ENCODE measurements at places on chromosomes 2 and 18.

DNA sequence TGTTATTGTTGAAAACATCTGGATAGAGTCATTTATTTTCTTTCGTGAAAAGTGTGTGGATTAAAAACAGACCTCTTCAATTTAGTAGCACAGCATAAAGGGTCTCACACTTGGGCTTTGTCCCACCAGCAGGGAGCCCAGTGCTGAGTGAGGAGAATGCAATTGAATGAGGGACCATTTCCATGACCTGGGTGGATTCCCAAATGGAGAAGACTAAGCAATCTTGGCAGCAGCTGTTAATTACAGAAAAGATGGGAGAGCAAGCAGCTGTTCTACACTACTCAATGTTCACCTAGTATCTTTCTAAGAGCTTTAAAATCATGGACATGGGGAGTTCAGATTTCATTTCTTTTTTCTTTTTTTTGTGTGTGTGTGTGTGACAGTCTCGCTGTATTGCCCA, 121.8 kb upstream of the FN1 start:
- no peak for DNase-seq

DNA sequence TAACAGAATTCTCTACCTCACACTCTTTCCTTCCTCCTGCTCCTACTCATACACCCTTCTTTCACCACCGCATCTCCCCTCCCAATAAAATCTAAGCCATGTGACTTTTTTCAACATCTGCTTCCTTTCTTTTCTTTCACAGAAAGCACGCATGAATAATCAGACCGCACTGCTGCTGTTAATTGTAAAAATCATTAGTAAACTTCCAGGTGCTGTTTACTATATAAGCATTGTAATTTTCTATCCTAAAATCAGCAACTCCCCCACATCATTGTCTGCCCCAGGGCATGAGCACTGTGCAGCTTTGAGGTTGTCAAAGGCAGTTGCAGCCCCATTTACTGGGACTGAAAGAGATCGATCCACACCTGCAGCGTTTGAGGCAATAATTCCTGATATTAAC, 782.6 kb upstream of the ID2 start:
- no peak for DNase-seq

DNA sequence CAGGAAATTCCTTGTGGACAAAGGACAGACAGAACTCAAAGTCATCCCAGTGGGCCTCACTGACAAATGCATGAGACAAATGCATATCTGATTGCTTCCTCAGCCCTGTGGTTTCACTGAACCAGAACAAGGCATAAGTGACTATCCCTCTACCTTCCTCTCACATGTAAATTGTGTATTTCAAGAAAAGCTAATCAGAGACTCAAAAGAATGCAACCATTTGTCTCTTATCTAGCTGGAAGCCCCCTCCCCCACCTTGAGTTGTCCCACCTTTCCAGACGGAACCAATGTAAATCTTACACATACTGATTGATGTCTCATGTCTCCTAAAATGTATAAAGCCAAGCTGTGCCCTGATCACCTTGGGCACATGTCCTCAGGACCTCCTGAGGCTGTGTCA, 102.0 kb upstream of the TMEM200C start:
- no peak for DNase-seq

DNA sequence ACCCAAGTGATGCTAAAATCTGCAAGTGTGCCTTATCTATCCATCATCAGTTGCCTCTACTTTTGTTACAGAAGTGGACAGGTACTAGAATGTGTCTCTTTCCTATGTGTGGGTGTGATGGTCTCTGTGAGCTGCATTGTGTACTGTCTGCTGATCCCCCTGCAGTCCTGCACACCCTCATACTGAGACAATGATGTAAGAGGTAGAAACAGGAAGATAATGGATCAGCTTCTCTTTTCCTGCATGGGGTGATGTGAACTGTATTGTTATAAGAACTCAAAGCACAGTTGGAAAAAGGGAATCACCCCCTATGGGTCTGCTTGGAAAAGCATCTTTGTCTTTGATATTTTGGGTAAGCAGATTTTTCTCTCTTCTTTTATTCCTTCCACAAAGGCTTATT, 537.6 kb upstream of the CDH2 start:
- DNase-seq = no peak

DNA sequence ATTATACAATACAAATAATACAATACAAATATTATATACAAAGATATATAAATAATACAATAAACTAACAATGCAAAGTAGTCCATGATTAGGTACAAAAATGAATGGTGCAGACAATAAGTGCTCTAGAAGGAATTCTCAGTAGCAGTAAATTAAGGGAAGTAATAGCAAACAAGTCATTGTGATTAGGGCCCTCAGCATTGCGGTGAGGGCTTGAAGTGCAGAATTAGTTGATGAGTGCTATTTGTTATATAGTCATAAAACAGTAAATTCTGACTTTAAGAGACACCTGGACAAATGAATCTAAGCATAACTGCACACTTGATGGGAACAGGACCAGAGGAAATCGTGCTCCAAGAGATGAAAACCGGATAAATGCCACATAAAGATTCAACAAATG, 74.9 kb downstream of the ANKRD44 start:
- no peak for DNase-seq

DNA sequence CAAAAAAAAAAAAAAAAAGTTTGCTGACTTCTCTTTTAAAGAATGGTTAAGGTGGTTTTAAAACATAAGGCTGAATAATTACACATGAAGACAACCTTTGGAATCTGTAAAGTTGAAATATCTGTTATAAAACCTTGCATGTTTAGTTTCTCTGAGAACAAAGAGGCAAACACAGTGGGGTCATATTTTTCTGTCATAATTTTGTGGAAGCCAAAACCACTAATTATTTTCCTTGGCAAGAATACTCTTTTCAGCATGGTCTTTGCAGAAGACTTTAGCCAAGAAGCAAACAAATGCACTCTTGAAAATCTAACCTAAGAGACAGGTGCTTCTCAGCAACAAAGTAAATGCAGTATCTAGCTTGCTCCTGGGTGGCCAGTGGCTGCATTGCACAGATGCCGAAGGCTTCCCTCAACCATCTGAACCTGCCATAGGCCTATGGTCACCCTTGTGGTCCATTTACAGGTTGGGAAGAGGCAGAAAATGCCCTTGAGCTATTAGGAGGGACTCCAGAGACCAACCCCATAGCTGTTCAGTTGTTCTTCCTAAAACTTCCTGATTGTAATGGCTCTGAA, 44.8 kb downstream of the ZAP70 start:
- DNase-seq = no peak

DNA sequence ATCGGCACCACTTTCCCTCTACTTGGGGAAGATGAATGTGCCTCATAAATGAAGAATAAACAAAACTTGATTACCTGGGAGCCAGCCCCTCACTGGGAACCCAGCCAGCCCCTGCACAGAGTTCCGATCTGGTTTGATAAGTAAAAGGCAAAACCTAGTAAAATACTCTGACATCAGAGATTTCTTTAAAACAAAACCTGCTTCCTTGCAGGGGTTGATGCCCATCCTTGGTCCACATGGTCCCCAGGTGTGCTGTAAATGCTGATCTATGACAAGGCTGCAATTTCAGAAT, 218.8 kb upstream of the APCDD1 start:
- no peak for DNase-seq

GRCh38 chr2:26617588-26618083, 23.5 kb downstream of the CIB4 start:
- no peak for DNase-seq

DNA sequence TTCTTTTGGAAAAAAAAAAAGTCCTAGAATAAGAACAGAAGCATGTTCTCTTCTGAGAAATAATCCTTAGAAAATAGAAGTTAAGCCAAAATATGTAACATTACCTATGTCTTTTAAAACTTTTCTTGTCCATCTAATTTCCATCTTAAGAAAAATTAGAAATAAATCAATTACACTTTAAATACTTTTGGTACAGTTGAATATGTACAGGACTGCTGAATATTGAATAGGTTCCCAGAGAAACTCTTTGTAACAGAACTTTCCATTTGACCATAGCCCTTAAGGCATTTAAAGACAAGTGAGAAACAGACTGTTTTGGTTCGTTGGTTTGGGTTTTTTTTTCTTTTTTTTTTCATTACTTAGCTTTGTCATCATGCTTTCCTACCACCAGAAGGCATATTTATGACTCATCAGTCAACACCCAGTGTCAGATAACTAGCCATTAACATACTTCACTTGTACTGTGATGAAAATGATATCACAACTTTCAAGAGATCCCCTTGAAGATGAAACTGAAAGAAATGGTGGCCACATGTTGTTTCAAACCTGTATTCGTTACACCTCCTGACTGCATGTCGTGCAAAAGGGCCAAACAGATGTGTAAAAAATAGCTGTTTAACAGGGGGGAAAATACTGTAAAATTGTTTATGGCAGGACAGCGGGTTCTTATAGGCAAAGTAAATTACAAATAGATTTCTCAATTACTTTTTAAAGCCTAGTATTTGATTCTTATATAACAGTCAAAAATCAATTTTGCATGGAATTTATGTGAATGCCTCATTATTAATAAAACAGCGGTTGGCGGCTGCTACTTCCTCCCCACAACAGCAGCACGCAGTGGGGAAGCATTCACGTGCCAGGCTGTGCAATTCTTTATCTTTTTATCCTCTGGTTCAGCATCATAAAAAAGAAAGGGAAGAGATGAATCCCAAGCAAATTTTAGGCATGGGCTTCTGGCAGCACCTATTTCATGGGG, 280.7 kb upstream of the HNRNPA3 start:
- no peak for DNase-seq

GRCh38 chr2:138811431-138811830, 31.2 kb upstream of the NXPH2 start:
- DNase-seq = no peak

DNA sequence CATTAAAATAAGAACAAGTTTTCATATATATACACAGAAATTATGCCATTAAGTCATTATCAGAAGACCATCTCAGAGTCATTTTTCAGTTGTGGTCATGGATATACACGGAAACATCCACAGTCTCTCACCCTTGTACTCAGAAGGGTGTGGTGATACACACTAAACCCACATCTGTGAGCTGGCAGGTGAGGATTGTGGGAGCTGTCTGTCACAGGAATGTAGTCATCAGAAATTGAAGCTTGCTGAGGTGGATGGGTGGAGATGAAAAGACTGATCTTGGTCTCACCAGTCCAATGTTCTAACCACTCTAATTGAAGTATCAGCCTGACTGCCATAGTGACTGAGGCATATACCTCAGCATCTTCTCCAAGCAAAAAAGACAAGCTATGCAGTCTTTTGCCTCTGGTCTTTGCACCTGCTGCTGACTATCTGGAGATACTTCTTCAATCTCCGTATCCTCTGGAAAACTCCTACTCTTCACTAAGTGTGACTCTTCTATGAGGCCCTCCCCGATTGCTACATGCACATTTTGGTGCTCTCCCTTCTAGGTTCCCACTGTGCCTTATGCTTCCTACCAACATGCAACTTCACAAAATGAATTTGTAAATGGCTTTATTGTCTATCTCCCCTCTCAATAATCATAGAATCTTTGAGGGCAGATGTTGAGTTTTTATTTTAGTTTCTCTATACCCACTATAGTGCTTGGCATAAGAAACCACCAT, 232.8 kb downstream of the DYM start:
- no peak for DNase-seq

GRCh38 chr2:18988631-18989232, 369.7 kb downstream of the OSR1 start:
- no peak for DNase-seq

GRCh38 chr2:192073878-192074277, 120.9 kb downstream of the TMEFF2 start:
- no peak for DNase-seq

DNA sequence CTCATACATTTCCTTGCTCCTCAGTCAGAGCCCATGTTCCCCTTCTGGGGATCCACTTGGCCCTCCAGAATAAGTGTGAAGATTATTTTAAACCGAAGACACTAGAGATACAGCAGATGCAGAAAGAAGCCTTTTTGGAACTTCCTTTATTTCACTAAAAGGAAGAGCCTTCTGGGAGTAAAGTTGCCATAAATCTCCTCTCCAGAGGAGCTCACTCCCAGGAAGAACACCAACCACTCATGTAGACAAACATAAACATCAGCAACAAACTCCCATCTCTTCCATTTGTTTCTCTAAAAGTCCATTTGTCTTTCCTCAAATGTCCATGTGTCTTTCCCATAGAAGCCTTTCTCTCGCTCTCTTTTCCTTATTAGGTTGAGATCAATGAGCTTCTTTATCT, 62.4 kb upstream of the MSH6 start:
- DNase-seq = no peak

- no peak for DNase-seq
Observed at GRCh38 chr2:151374436-151374835, 17.0 kb downstream of the TNFAIP6 start.

DNA sequence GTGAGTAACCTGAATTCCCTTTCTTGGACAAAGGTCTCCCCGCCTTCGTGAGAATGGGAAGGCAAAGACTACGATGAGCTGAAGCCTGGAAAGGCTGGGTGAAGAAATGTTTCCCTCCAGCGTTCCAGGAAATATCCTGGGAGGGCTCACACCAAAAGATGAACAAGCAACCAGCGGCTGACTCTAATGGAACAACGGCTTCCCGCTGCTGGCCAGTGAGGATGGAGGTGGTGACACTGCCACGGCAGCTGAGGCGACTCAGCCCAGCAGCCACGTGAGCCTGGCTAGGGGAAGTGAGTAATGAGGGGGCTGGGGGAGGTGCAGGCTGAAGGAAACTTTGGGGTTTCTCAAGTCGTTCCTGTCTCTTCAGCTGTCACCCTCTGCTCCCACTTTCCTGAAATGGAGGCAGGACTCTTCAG, 105.0 kb upstream of the SMAD7 start:
- no peak for DNase-seq

DNA sequence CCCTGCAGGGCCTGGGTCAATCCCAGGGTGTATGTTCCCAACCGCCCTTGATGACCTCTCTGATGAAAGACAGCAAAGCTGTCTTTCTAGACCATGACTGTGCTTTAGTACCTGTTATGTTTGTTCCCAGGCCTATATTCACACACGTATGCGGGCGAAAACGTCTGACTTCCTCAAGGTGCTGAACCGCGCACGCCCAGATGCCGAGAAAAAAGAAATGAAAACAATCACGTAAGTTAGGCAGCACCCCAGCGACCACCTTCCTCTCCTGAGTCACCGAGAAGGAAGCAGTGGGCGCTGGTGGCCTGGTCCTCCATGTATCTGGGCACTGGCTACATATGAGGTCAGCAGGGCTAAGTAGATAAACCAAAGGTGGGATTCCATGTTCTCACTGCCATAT, 11.1 kb upstream of the GPBAR1 start:
- no peak for DNase-seq

DNA sequence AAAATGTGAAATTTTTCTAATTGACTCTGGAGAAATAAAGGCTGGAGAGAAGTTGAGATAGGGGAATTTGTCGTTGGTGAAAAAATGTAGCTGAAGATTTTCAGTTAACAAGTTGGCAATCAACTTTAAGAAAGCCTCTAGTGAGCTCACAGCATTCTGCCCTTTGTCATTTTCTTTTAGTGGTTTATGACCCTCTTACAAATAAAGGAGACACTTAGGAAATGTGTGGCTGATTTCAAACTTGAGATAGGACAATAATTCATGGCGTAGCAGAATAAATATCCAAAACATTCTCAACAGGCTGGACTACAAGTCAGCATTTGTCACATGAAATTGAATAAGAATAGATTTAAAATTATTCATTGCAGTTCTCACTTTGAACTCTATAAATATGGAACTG, 412.5 kb upstream of the SPHKAP start:
- DNase-seq = no peak

Measured in activated T-helper 1 cell treated with anti-CD3 and anti-CD28 coated beads, Interleukin-2, amount 50 U/mL, for 16 hours (primary cell).